ENCODE measurements at places on chromosomes 5 and 9. TPM values are rescaled to one million over a fixed set of nuclear protein-coding genes. Genes with fewer than 3 reads are reported as not detected.

Gene UQCRQ
- 98.7 TPM for total RNA-seq

Gene DOLK
- 21.1 TPM for total RNA-seq

Gene TMC1
- total RNA-seq = 0.25 TPM

Gene SCGB3A2
- total RNA-seq = not detected

Gene EPB41L4B
- 0.51 TPM for total RNA-seq

Gene TMEM161B
- total RNA-seq = 6.4 TPM

Gene CER1
- total RNA-seq = not detected

Gene KCNT1
- total RNA-seq = not detected

Measured in dermis microvascular lymphatic vessel endothelial cell (primary cell).